ENCODE measurements at places on chromosomes 13 and 19.

DNA sequence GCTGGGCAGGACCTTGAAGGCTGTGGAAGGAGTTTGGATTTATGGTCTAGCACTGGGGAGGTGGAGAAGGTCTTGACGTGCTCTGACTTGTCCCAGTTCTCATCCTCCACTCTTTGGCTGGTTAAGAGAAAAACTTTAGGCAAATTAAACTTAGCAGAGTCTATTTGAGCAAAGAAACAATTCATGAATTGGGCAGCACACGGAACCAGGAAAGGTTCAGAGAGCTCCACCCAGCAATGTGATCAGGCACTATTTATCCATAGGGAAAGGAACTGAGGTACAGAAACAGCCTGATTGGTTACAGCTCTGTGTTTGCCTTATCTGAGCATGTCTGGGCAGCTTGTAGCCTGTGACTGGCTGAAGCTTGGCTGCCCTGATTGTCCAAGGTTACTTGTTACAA is 45.4 kb upstream of the CYP2B6 start:
- DNase-seq: no peak

GRCh38 chr13:102693776-102694175 is 1.1 kb downstream of the METTL21C start:
- DNase-seq: peak; percentile 64

- no peak for DNase-seq
Observed at GRCh38 chr19:11012507-11012906, 51.7 kb downstream of the SMARCA4 start.

DNA sequence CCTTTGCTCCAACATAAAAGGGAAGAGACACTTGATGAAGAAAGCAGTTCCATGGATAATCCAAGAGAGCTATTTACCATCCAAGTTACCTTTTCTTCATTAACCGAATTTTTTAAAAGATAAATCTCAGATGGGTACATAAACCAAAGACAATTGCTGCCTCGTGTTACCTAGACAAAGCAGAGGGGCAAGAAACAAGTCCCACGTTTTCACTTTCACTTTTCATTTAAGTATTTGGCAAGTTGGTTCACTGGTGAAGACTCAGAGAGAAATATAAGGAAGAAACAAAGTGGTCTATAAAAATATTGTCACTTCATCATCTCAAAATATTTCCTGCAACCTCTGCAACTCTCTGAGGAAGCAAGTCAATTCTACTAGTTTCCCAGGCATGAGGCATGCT is 446.1 kb downstream of the FGF14 start:
- DNase-seq: no peak

DNA sequence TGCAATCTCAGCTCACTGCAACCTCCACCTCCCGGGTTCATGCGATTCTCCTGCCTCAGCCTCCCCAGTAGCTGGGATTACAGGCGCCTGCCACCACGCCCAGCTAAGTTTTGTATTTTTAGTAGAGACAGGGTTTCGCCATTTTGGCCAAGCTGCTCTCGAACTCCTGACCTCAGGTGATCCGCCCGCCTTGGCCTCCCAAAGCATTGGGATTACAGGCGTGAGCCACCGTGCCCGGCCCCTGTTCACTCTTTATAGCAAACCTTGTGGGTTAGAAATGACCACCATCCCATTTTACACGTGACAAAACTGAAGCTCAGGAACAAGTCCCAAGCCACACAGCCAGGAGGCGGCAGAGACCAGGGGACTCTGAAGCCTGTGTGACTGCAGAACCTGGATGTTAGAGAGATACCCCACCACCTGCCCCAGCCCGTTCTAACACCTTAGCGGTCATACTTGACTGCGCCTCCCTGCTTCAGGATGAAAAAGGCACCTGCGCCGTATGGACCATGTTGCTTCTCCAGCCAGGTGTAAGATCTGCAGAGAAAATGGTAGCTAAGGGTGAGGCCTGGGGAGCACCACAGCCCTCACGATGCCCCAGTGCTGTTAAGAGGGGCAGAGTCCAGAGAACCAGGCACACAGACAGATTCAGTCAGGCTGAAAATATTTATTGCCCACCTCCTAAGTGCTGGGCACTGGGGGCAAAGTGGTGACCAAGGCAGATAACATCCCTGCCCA is 3.6 kb downstream of the DMAC2 start:
- DNase-seq: no peak

GRCh38 chr19:33302175-33302973 is at the start of gene CEBPA:
Gene CEBPA (minus strand): TSS chr19:33302534. CDS start chr19:33302414, 120 bp downstream.
- DNase-seq: peak; percentile 72

GRCh38 chr19:6577476-6578125 is 13.3 kb downstream of the CD70 start:
- DNase-seq: no peak

- no peak for DNase-seq
Observed at GRCh38 chr13:112071102-112071722, 4.3 kb downstream of the SOX1 start.

- no peak for DNase-seq
Observed at GRCh38 chr13:66477816-66478215, 752.3 kb downstream of the PCDH9 start.

DNA sequence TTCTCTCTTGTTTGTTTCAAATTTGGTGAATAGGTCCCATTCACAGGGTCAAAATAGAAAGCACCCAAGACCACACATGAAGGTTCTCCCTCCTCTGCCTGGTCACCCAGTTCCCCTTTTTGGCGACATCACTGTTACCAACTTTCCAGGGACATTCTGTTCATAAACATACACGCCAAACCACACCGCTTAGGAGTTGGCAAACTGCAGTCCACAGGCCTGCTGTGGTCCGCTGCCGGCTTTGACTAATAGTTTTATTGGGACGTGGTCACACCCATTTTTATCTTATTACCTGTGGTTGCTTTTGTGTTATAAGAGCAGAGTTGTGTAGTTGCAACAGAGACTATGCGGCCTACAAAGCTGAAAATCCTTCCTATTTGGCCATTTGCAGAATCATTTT is 24.2 kb downstream of the UHRF1 start:
- DNase-seq: no peak

GRCh38 chr19:41951686-41952172 is 7.4 kb downstream of the RABAC1 start:
- peak; percentile 65 for DNase-seq

GRCh38 chr19:11092181-11092538 is 2.9 kb downstream of the LDLR start:
- DNase-seq: peak; percentile 74

DNA sequence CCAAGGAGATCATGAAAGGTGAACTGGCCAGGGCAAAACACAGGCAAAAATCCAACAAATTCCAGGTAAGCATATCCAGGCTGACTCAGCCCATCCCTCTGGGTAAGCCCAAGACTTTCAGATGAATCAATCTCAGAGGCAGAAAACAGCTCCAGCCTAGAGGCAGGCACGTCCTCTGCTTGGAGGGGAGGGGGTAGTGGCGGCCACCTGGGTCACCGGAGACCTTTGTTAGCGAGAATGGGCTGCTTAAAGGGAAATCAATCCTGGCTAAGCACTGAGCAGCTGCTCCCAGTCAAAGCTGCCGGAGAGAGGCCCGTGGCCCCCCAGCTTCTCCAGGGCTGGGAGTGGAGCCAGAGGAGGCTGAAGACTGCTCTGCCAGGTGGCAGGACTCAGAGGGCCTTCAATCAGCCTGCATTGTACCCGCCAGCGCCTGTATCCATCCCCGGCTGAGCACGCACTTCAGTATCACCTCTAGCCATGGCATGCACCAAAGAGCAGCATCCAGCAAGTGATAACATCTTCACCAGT is 48.2 kb downstream of the PIN1 start:
- no peak for DNase-seq

- DNase-seq: peak; percentile 71
Observed at GRCh38 chr13:107296804-107297203, 728.9 kb upstream of the ARGLU1 start.

GRCh38 chr13:43139921-43140320 is 116.5 kb downstream of the DNAJC15 start:
- DNase-seq: no peak

DNA sequence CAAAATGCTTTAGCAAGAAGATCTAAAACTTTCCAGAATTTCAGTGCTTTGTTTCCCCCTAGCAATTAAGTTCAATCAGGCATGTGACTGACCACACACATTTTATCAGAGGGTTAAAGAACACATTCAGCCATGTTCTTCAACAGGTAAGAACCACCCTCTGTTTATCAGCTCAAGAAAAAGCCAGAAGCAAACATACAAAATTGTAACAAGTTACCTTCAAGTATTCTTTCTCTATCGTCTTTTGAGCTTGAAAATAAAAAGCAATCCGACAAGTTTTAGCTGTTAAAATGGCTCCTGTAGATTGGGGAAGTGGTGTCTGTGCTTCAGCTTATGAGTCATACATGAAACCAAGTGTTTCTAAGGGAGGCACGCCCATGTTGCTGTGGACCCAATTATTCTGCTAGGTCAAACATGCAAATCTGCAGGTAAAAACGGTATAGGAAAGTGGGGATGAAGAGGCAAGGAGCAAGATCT is at the start of gene ELF1:
Gene ELF1 (minus strand): TSS at position 306 of the 477 bp plus-strand sequence. CDS start 37,262 bp downstream, outside the sequence.
- DNase-seq: peak; percentile 52

DNA sequence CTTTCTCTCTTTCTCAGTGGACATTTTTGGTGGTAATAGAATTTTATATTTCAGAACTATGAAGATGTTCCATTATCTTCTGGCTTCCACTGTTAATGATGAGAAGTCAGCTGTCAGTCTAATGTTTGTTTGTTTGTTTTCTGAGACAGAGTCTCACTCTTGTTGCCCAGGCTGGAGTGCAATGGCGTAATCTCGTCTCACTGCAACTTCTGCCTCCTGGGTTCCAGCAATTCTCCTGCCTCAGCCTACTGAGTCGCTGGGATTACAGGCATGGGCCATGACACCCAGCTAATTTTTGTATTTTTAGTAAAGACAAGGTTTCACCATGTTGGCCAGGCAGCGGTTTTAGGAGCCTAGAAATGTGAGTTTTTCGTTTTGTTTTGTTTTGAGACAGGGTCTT is 4.7 kb downstream of the ZNF317 start:
- DNase-seq: no peak

DNA sequence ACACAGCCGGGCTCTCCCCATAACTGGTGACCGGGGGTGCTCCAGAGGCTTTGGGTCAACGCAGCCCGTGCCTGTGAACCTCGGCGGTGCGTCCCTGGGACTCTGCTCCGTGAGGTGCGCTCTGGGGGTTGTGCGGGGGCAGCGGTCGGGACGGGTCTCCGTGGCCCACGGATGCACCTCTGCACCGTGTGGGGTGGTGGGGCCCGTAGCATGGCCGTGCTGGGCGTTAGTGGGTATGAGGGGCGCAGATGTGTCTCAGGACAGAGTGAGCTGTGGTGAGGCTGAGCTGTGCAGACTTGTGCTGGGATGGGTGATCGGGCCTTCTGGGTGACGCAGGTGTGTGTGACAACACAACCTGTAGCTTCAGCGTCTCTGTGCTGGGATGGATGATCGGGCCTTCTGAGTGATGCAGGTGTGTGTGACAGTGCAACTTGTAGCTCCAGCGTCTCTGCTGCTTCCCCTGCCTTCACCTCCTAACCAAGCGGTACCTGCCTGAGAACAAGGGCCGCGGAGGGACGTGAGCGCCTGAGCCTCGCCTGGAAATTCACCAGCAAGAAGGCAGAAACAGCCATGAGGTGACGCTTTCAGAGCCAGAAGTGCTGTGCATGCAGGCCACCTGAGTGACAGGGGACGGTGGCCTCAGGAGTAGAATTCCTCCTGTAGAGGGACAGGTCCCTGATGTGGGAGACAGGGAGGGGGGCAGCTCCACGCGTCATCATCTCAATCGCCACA is 599 bp downstream of the ZNF331 start:
- no peak for DNase-seq

DNA sequence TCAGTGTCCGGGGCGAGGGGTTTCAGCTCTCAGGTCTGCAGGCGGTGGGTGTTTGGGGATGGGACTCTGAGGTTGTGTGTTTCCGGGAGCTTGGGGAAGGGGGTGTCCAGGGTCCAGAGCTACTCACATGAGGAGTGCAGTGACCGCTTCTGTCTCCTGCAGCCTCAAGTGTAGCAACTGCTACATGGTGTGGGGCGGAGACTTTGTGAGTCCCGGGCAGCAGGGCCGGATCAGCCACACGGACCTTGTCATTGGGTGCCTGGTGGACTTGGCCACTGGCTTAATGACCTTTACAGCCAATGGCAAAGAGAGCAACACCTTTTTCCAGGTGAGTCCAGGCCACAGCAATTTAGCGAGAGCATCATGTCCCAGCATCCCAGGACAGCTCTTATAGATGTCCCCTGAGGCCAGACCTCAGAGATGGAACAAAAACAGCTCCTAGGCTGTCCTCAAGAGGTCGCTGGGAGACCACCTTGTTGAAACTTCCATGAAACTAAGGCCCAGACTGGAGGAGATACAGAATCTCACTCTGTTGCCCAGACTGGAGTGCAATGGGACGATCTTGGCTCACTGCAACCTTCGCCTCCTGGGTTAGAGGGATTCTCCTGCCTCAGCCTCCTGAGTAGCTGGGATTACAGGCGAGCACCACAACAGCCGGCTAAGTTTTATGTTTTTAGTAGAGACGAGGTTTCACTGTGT is 44.9 kb downstream of the RYR1 start:
- DNase-seq: no peak

- peak; percentile 44 for DNase-seq
Observed at GRCh38 chr19:54162241-54162805, 2.8 kb upstream of the LENG1 start.

DNA sequence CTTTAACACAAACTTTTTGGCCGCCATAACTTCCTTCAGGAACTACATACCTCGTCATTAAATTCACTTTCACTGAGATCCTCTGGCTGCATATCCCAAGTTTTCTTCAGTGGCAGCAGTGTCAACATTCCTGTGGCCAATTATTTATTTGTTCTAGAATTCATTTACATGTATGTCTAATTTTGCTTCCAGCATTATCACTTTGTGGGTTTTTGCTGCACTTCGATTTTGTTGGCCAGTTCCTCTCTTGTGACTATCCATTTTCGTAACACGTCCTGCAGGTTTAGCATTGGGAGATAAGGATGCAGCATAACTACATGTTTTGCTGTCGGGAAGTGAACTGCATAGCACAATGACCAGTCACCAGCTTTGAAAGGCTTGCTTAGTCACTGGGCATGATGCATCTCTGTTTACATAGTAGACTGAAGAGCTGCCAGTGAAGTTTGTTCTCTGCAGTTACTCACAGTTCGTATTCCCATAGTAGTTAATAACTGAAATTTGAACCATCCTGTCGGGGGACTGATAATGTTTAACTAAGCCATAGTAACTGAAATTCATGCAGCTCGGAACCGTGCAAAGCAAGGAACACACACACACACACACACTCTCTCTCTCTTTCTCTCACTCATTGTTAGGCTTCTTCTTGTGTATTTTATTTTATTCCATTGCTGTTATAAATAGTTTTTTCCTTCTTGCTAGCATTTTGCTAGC is 28.3 kb downstream of the ZNF507 start:
- peak; percentile 100 for DNase-seq

DNA sequence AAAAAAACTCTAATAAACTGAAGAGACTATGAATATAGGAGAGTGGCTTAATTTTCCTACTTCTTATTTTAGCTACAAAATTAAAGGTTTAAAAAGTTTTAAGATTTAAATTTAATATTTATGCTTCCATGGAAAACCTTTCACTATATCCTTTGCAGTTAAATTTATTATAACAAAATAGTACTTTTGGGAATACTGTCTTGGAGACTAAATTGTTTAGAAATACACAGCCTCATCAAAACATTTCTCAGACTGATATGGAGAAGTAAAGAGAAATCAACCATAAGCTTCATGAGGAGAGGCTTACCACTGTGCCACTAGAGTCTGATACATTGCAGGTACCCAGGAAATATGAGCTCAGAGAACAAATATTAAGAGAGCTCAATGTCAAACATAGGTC is 436.5 kb downstream of the KCTD12 start:
- DNase-seq: no peak

GRCh38 chr19:37389234-37389633 is 18.3 kb downstream of the ZNF527 start:
- no peak for DNase-seq
